ENCODE measurements at places on chromosomes 4 and X. TPM values are rescaled to one million over a fixed set of nuclear protein-coding genes. Genes with fewer than 3 reads are reported as not detected.

- no peaks in the 10 kb centered on the region for H3K36me3 ChIP-seq
- DNase-seq: no peak
- H3K4me3 ChIP-seq: no peak overlapping the region
These were observed 8.2 kb upstream of the RUFY3 start for GRCh38 chr4:70713453-70714078.

DNA sequence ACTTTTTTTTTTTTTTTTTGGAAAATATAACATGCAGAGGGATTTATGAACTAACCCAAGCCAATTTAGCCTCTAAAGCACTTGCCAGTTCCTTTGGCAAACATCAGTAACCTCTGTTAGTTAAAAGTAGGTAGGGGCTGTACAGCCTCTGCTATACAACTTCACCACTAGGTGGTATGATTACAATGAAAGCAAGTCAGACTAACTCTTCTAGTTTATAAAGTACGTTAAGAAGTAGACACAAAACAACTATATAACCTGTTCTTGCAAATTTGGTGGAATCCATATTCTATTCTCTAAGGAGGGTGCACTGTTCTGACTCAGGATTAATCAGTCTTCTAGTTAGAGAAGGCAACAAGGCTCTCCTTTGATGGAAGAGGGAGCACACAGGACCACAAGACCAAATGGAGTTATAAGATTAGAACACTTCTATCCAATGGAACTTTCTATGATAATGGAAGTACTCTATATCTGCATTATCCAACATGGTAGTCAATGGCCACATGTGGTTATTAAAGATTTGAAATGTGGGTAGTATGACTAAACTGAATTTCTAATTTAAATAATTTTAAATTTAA, 12.8 kb downstream of the AIMP1 start:
- H3K27me3 ChIP-seq: no peaks in the 10 kb centered on the region
- DNase-seq: no peak

GRCh38 chrX:103151799-103152198, 58.9 kb upstream of the NXF3 start:
- H3K36me3 ChIP-seq: no peaks in the 10 kb centered on the region
- no peak for DNase-seq
- no peak overlapping the region for H3K27ac ChIP-seq
- H3K4me3 ChIP-seq: no peak overlapping the region
- H3K27me3 ChIP-seq: no peaks in the 10 kb centered on the region

DNA sequence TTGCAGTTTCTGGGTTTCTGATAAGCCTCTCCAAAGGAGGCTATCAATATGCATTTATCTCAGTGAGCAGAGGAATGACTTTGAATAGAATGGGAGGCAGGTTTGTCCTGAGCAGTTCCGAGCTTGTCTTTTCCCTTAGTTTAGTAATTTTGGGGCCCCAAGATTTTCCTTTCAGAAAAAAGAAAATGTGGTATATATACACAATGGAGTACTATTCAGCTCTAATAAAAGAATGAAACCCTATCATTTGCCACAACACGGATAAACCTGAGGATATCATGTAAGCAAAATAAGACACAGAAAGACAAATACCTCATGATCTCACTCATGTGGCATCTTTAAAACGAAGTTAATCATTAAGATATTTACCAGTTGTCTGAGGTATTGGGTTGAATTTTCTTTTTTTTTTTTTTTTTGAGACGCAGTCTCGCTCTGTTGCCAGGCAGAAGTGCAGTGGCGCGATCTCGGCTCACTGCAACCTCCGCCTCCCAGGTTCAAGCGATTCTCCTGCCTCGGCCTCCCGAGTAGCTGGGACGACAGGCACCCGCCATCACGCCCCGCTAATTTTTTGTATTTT, 540 bp downstream of the ZNF721 start:
- peaks cover 50% of the 10 kb centered on the region for H3K36me3 ChIP-seq
- peak overlapping the region; percentile 98 for H3K27ac ChIP-seq
- H3K27me3 ChIP-seq: no peaks in the 10 kb centered on the region
- H3K4me3 ChIP-seq: peak overlapping the region; percentile 95
- no peak for DNase-seq

DNA sequence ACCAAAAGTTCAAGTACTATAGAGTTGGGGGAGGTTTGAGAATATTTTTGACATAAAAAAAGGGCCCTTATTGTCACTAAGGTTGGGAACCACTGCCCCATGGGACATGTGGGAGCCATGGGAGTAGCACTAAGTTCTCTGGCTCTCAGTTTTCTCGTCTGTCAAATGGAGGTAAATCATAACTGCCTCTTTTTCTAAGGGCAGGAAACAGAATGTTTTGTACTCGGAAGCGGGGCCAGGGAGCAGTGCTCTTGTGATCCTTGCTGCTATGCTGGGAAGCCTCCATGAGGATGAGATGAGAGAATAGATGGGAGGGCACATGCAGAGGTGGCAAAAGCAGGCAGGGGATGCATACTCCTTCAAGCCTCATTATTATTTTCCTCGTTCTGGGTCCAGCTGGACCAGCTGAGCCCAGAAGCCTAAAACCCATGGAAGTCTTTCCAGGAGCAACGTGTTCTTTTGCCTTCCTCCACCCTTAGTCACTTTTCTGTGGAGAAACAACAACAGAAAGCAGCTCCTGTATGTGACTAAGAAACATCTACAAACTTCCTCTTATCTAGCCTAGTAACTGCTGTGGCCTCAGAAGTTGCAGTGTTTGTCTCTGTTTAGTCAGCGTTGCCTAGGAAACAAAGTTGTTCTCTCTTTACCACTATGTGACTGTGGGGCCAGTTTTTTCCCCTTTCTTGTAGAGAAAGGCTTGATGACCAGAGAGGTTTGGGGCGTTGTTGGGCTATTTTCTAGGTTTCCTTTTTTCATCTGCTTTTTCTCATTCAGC, 64.8 kb downstream of the TSC22D3 start:
- peak overlapping the region; percentile 44 for H3K4me3 ChIP-seq
- H3K27me3 ChIP-seq: no peaks in the 10 kb centered on the region
- no peak for DNase-seq
- H3K36me3 ChIP-seq: no peaks in the 10 kb centered on the region

DNA sequence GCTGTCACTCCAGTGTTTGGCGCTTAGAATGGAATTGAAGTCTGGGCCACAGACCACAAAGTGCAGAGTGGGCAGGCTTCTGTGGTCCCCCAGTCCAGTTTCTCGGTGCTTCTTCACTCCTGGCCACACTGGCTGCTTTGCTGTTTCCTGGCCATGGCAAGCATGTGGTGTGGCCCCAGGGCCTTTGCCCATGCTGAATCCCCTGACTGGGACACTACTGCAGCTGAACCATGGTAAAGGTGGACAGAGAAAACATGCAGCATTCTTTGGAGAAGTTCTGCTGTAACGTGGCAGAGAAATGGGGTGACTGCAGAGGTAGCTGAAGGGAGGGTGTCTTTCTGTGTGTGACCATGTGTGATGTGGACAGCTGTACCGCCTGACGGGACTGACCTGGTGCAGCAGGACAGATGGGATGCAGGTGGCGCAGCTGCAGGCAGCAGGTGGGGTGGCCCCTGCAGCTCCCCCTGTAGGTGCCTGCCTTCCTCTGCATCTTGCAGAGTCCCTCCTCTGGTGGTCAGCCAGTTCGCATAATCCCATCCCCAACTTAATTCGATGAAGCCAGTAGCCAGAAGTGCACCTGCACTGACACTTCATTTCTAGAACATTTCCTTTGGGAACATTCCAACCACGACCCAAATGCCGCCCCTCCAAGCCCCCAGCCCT, 13.2 kb upstream of the S100P start:
- H3K27ac ChIP-seq: no peak overlapping the region
- no peaks in the 10 kb centered on the region for H3K27me3 ChIP-seq
- no peak for DNase-seq
- H3K36me3 ChIP-seq: peaks cover 22% of the 10 kb centered on the region
- H3K4me3 ChIP-seq: peak overlapping the region; percentile 43

The TMEM154 gene
- 0.44 TPM for total RNA-seq

The S100P gene
- total RNA-seq: not detected

The ADGRG2 gene
- total RNA-seq: 0.20 TPM

Measured in neural crest cell (in vitro differentiated cells).